ENCODE measurements at places on chromosomes 7 and 10.

- DNase-seq = no peak
These were observed 336.7 kb upstream of the NPVF start for GRCh38 chr7:25565002-25565401.

- DNase-seq = no peak
These were observed 2.2 kb downstream of the FGFR2 start for GRCh38 chr10:121595806-121596688.

DNA sequence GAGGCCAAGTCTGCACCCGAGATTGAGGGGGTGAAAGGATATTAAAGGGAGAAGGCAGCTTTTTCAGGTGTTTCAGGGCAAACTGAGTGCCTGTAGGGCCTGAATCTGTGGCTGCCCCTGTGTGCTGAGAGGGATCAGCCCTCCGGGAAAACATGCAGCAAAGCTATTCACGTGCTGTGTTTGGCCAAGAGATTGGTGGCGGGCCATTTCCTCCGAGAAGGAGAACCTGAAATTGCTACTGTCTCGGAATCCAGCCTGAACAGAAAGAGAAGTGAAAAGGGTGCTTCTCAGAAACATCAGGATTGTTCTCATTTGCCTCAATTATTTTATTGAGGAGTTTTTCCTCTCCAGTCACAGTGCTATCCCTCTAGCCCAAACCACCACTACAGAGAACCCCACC lies 16.0 kb downstream of the GIMAP5 start:
- no peak for DNase-seq

DNA sequence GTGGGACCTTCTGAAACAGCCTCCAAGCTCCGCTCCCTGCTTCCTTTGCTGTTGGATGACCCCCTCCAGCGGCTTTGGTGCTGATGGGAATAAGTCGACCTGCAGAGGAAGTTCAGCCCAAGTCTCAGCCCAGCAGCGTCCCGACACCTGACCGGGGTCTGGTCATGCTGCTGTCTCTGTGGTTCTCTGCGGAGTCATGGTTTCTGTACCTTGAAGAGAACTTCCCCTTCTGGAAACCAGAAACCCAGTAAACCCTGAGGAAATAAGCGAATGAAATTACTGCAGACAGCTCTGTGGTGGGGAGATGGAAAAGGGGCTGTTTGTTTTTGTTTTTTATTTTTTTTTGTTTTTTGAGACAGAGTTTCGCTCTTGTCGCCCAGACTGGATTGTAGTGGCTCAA lies 18.3 kb upstream of the ZNF12 start:
- DNase-seq = no peak

GRCh38 chr10:124827474-124827873 lies 25.9 kb downstream of the ABRAXAS2 start:
- no peak for DNase-seq

DNA sequence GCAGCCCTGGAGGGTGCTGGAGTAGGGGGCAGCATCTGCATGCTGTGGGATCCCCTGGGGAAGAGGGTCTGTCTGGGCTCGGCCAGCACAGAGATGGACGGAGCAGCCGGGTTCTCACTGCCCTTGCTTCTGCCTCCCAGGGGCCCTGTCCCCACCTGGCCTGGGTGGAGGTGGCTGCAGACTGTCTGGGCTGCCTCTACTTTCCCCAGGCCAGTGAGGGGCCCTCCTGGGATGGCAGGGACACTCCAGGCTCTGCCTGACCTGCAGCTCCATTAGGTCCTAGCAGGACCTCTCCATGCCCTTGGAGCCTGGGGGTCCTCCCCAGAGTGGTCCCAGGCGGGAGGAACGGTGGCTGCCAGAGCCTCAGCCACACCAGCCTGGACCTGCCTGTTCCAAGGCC lies 63.7 kb downstream of the PWWP2B start:
- no peak for DNase-seq

DNA sequence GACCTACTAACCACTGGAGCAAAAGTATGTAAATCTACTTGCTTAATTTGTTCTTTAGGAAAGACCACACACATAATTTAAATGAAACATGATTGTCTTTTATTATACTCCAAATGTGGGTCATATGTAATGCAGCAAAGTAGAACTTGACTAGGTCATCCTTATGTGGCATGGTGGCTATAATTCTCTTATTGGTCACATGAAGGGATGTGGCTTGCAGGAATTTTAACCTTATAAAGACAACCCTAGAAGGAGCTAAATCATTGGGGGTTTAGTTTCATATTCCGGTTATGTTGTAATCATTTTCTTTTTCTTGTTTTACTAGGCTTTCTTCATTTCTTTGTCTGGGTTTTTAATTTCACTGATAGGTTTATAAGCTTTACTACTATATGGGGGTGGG lies 93.9 kb downstream of the SEPTIN7 start:
- DNase-seq = no peak

GRCh38 chr7:1085910-1086421 lies 1.9 kb upstream of the GPER1 start:
- no peak for DNase-seq

GRCh38 chr10:11870461-11870780 lies 47.3 kb downstream of the PROSER2 start:
- no peak for DNase-seq

- DNase-seq = no peak
These were observed 13.1 kb downstream of the RBP3 start for GRCh38 chr10:47361293-47361692.
